Upper lobe of left lung (tissue), 6 donors: ENCODE measurements at places on chromosomes 13 and 19.

- no peak for DNase-seq
These were observed 863.6 kb upstream of the MIR17HG start for GRCh38 chr13:90483906-90484305.

DNA sequence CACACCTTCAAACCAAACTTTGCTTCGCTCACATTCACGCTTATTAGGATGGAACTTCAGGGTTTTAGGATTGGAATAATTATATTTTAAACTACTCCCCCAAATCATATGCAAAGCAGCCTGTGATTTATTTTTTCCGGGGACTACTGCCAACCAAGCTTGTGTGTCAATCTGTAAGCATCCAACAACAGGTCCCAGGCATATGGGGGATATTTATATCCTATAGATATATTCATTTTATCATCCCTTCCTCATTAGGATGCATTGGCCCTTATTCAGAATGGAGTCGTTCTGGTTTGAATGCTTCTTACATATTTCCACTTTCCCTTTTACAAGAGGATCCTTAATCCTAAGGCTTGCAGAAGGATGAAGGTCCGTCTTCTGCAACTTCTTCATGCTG, 8.8 kb upstream of the C19orf84 start:
- DNase-seq, result no peak

DNA sequence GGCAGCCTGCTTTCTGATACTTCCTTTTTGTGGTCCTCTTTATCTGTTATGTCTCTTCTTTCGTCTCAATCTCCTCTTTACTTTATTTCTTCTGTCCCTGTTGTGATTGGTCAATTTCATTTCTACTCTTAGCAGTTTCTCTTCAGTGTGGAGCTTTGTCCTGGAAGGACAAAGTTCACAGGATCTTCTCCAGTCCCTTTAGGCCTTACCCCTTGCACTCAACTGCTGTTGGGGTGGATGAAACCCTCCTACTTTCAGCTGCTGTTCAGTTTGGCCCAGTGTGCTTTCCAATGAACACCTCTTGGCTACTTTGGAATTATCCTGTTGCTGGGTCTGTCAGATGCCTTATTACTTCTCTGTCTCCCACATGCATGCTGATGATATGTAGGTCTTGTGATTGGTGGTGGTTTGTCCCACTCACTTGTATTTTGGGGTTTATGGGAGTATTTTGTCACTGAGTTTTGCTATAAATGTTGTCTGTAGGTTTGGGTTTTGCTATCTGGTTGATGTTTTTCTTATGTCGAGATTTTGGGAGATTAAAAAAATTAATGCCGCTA, 24.8 kb downstream of the WDR62 start:
- no peak for DNase-seq

GRCh38 chr13:27280009-27280656, 9.5 kb downstream of the RASL11A start:
- DNase-seq, result no peak

- no peak for DNase-seq
These were observed 286.5 kb downstream of the MTUS2 start for GRCh38 chr13:29106651-29107050.

GRCh38 chr19:8361921-8362793, 1.8 kb upstream of the ANGPTL4 start:
- peak; percentile 86 for DNase-seq

GRCh38 chr19:48608798-48609263, 2.3 kb downstream of the SPACA4 start:
- no peak for DNase-seq

GRCh38 chr19:2491130-2491801, 15.3 kb downstream of the GADD45B start:
- DNase-seq, result peak; percentile 94

GRCh38 chr13:34914416-34914815, 27.7 kb upstream of the NBEA start:
- no peak for DNase-seq

DNA sequence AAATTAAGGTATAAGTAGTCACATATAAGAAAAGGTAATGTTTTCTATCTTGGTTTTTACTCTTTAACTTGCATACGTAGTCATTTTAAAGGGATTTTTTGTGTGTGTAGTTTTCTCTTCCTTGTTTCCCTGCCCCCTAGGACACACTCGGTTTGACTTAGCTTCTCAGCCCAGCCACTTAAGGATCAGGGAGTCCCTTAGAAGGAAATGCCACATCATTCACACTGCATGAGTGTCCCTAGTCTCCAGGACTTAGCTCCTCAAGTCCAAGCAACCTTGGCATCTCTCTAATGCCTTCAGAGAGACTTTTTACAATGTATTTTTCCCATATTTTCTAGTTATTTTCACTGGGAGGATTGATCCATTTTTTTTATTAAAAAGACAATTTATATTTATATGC, 1407.7 kb downstream of the EFNB2 start:
- DNase-seq, result no peak

GRCh38 chr13:99378985-99379733, 72.0 kb upstream of the GPR183 start:
- DNase-seq, result no peak

- no peak for DNase-seq
These were observed 9.7 kb upstream of the DPRX start for GRCh38 chr19:53621885-53622740.

DNA sequence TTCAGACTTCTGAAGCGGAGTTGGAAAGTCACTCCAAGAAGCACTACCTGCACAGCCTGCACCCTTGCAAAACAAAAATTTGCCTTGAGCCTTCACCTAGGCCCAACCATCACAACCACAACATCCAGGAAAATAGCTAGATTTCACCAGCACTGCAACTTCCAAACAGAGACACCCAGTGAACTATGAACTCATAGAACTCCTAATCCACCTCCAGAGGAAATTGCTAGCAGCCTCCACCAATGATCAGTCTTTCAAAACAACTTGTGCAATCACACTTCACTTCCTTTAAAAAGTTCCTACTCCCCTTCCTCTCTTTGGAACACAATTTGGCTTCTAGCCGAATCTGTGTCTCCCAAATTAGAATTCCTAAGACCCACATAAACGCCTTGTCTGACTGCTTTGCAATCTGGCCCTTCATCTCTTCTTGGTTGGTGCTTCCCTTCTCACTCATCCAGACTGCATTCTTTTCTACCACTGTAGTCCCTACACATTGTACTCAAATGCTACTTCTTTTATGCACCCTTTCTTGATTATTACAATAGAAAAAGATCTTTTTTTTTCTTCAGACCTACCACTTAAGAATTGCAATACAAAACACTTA, 489.2 kb upstream of the ARGLU1 start:
- no peak for DNase-seq

- no peak for DNase-seq
These were observed 64.5 kb upstream of the SCEL start for GRCh38 chr13:77470986-77471385.

- peak; percentile 54 for DNase-seq
These were observed 76.7 kb downstream of the RASA3 start for GRCh38 chr13:114055766-114056165.

- DNase-seq, result no peak
These were observed 527.9 kb downstream of the FGF9 start for GRCh38 chr13:22198641-22199217.

DNA sequence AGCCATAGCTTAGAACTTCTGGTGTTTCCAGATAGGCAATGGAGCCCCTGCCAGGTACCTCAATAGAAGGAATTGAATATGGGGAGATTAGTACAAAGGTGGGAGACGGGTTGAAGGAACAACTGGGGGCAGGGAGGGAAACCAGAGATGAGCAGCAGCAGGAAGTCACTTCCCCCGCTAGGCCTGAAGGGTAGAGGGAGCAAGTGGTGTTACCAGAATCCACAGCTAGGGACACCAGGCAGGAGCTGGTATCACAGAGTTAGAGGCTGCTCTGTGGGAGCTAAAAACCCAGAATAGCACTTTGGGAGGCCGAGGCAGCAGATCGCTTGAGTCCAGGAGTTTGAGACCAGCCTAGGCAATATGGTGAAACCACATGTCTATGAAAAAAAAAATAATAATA, 15.3 kb upstream of the HNRNPUL1 start:
- DNase-seq, result no peak

DNA sequence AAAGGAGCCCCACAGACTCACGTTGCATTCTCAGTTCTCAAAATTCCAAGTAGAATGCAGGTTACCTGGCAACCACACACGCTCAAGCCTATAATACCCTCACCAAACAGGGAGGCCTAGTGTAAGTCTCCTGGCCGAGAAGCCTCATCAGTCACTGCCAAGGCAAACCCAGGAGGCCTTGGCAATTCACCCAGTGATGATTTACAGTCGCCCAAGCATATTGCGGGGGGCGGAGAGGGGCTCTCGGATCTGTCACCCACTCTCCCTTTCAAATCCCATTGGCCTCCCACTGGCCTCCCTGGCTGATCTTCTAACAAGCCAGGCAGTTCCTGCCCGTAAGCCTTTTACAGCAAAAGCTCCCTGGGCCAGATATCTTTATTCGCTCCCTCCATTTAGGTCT, 1.1 kb downstream of the AKAP8L start:
- DNase-seq, result no peak

- DNase-seq, result no peak
These were observed 25.6 kb downstream of the IPO5 start for GRCh38 chr13:97979051-97979450.

DNA sequence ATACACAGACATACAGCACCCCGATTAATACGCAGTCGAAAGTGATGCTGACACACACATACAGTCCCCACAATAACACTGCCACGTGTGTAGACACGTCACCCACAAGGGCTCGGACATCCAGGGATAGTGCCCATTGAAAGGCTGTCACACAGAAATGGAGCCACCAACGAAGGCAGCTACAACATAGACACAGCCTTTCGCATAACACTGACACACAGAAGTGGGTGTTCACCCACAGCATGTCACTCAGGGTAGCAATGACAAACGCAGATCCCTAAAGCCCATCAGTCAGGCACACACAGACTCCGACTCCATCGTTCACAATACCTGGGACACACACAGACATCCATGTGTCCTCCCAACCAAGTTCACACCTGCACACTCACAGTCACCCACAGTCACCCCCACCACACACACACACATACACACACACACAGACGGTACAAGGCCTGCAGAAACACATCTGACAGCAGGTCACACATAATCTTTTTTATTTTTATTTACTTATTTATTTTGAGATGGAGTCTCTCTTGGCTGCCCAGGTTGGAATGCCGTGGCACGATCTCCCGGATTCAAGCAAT, 10.4 kb upstream of the NANOS3 start:
- no peak for DNase-seq

DNA sequence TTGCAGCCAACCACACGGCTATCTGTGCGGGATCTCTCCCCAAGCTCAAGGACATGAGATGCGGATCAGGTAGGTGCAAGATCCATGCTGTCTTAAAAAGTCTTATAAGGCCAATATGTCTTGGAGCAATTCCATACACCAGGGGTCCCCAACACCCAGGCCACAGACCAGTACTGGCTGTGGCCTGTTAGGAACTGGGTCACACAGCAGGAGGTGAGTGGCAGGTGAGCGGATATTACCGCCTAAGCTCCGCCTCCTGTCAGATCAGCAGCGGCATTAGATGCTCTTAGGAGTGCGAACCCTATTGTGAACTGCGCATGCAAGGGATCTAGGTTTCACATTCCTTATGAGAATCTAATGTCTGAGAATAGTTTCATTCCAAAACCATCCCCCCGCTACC, 68.8 kb upstream of the ZNF599 start:
- no peak for DNase-seq

- DNase-seq, result no peak
These were observed 60.1 kb upstream of the AKAP11 start for GRCh38 chr13:42211704-42212464.

- DNase-seq, result no peak
These were observed 1020.0 kb upstream of the SLC10A2 start for GRCh38 chr13:104086210-104086609.

DNA sequence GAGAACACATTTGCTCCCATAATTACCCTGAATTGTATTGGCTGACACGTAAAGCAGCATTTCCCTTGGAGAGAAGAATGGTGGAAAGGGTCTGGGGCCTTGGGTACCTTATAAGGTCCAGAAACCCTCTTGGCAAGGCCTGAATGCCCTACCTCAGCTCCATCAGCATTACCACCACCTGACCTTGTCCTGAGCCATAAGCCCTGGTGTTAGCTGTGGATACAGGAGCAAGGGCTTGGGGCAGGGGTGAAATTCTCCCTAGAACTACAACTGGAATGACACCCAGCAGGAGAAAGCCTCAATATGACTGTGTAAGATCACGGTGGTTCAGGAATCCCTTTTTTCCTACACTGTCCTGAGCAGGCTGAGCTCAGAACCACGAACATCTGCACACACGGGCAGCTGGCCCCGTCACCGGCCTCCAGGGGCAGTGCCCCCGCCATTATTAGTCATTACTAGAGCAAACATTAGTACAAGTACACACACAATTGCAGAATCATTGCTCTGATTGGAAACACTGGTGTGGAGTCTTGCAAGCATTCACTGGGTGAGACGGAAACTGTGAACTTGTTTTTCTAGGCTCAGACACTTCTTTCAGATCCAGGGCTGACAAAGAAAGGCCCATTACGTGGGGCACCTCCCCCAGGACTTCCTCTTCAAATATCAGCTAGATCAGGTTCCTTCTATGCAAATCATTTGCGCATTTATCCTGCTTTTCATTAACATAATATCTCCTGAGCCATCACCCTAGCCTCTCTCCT, 26.8 kb upstream of the MTIF3 start:
- DNase-seq, result peak; percentile 60

DNA sequence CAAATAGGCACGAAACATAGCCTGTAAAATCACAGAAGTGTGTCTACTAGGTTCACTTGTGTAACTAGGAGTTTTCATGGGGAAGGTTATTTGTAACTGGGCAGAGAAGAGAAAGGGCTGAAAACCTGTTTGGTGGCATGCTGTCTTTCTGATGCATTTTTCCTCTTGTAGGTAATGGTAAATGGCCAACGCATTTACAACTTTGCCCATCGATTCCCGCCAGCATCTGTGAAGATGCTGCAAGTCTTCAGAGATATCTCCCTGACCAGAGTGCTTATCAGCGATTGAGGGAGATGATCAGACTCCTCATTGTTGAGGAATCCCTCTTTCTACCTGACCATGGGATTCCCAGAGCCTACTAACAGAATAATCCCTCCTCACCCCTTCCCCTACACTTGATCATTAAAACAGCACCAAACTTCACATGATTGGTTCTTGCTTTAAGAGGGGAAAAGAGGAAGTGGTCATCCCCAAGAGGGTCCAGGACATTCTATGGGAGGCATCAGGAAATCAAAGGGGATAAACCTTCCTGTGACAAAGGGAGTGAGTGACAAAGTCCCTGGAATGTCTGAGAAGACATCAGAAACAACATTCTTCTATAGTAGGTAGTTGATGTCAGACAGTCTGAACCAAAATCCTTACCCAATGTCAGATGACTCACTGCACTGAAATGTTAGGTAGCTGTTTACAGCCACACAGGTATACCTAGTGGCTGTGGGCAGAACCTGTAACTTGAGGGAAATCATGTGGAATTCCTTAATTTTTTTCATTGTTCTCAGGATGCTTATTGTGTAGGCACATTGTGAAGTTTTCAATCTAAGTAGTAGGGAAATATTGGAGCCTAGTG, 5.0 kb downstream of the LGALS14 start:
- DNase-seq, result no peak
